Germinal center (tissue), 1 donor: ENCODE measurements at places on chromosomes 7 and 10.

DNA sequence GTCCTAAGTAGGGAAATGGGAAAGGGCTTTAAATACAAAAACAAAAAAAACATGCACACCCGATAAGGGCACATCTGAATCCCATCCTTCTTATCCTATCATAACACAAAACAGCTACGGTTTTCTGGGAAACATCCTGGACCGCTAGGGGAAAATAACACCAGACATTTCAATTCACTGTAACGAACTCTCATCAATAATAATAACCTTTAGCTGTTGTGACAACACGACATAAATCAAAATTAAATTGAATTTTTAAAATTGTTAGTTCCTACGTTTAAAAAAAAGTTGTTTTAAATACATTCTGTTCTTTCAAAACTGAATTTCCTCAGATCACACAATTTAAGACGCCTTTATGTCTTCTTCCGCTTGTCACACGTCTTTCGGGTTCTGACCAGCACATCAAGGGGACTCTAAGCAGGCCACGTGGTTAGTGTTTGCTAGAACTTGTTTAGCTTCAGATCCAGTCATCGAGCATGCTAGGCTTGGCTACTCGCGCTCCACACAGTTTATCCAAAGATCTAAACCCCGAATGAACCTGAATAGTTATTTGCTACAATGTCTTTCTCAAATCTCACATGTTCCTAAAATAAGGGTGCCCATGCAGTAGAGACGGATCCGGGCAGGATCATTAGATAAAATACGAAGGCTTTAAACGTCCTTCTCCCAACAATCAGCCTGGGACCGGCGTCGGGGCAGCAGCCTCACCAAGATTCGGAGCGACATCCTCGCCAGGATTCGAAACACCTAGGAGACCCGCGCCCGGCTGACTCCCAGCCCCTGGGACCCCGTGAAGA is 839 bp downstream of the IKZF5 start:
- peak; percentile 54 for DNase-seq

GRCh38 chr10:97719602-97720001 is 6.1 kb downstream of the MARVELD1 start:
- no peak for DNase-seq

- DNase-seq: no peak
Measured at GRCh38 chr7:53110425-53110824, 75.0 kb downstream of the POM121L12 start.

DNA sequence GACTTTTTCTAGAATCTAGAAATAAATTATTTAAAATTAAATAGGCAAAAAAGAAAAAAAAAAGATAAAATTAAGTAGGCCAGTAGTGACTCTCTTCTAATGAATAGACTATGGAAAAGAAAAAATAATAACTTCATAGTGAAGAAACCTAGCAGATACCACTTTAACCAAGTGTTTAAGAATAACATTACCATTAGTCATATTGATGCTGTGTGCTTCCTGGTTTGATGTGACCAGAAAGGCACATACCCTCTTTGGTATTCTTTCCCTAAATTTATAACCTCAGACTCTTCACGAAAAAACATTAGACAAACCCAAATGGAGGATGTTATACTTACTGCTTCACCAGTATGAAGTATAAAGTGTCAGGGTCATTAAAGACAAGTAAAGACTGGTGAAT is 42.6 kb downstream of the KIF20B start:
- no peak for DNase-seq

DNA sequence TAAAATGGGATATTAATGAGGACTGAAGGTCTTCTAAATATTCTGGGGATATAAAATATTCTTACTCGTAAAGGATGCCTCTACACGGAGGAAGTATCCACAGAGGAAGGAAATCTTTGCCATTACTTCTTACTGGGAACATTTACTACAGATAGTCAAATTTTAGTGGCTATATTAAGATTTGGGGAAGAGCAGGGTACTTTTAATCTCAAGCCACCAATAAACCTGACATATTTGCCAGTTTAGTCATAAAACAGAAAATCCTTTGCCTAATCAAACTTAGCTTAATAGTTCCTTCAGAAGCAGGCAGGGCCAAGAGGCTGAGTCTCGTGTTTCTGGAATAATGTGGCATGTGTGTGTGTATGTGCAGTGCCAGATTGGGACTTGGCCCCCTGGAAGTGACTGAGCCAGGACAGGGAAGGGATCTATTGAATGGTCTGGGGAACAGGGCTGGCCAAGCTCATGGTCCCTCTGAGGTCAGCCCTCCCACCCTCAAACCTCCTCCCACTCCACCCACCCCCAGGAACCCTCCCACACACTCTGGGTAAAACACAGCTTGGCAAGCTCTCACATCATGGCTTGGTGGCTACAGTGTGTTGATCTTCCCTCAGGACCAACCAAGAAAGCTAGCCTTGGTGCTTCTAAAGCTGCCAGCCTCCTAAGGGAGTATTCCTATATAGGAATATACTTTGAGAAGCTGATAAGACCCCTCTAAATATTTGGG is 1.6 kb upstream of the PIK3CG start:
- DNase-seq: no peak

DNA sequence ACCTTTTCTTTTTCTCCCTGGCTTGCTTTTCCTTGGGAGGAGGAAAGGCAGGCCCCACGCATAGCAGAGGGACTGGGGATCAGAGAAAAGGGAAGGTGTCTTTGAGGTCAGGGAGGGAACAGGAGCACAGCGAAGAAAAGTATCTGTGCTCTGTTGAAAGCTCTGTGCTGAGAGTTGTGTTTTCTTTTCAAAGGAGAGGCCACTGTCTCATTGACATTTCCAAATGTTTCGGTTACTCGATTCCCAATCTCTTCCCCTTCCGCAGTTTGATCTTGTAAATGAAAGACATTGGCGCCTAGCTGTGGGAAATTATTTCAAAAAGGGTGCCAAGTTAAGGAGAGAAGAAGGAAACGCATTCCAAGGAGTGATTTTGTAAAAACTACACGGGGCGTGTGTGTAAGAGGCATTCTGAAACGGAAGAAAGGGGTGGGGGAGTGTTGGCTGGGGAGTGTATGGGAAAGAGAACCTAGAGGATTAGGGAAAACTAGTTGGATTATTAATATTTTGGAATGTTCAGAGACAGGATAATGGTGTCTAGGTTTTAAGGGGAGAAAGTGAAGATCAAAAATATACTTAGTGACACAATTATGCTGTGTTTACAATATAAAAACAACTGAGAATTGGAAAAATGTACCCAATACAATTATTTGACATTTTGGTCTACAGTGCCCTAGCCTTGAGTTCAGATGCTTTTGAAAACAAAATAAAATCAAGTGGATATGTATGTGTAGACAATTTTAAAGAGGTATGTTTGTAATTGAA is 708 bp downstream of the KLHDC10 start:
- no peak for DNase-seq

DNA sequence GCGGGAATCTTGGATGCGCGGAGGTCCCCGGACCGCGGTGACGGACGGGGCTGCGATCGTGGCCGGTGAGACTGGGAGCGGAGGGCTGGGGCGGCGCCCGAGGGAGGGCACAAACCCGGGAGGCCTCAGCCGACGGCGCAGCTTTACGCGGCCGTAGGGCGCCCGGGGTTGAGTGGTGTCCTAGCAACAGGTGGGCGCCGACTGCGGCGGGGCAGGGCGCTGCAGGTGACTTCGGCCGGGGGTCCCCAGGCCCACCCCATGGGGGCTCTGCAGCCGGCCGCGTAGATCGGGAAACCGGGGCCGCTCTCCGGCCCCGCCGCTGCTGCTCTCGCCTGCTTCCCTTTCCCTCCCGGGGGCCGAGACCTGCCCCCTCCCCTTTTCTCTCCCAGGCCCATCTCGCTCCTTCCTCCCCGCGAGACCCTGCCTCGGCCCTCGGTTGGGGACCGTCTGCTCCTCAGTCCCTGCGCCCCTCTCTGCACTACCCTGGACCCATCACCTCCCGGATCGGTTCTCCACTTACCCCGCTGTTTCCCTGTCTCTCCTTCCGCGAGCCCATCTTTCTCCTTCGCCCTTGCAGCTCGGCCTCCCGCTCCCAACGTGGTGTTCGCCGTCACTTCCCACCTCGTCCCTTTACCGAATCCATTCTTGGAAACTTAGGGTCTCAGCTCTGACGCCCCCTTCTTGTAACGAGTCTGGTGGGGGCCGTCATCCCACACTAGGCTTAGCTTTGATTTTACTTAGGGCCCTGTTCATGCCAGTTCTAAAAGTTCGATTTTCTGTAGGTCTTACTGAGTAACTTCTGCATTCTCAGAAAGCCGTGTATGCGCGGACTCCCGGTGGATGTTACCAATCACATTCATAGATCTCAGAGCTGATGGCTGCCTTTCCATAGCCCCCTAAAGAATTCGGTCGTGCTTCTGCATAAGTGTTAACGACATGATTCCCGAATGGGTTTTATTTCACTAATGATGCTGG is 18.5 kb upstream of the ACBD5 start:
- peak; percentile 12 for DNase-seq
